Kidney tubule cell (primary cell): ENCODE measurements at places on chromosomes 11 and 22.

DNA sequence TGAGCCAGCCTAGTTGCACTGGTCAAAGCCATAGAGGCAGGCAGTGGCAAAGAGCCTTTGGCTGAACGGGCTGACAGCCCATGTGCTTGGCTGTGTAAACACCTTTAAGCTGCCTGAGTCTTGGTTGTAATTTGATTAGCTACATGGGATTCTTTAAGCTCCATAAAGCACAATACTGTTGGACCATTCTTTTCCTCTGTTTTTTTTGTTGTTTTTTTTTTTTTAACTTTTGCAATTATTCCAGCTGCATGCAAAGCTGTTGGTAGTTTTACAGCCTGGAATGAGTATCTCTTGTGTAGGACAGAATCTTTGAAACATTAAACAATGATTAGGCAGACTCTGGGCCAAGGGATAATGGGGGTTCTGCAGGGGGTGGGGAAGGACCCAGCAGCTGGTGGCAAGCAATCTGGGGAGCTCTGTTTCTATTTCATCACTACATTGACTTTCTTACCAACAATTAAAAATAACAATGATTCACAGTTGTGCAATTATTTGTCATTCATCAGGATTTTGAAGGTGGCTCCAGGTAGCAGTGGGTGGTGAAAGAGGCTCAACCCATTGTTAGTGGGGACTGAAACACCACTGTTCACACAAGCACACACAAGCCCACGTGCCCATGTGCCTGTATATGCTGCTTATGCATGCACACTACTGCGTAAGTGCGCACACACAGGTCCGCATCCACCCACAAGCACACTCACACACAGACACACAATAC is 69.5 kb upstream of the CSNK2A3 start:
- peak; percentile 20 for DNase-seq

DNA sequence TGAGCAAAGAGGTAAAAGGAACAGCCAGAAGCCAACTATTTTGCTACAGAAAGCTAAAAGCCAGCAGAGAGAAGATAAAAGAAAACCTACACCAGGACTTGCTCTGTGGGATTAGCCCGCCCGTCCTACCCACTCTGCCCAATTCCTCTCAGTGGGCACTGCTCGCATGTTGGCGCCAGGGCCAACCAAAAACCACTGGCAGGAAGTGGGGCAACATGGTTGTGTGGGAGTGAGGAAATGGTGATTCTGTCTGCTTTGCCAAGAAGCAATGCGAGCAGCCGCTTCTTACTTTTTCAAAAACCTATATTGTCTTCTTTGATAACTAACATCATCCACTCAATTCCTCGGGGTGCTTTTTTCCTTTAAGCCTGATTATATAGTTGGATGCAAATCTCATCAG is 14.2 kb upstream of the APOA1 start:
- no peak for DNase-seq

DNA sequence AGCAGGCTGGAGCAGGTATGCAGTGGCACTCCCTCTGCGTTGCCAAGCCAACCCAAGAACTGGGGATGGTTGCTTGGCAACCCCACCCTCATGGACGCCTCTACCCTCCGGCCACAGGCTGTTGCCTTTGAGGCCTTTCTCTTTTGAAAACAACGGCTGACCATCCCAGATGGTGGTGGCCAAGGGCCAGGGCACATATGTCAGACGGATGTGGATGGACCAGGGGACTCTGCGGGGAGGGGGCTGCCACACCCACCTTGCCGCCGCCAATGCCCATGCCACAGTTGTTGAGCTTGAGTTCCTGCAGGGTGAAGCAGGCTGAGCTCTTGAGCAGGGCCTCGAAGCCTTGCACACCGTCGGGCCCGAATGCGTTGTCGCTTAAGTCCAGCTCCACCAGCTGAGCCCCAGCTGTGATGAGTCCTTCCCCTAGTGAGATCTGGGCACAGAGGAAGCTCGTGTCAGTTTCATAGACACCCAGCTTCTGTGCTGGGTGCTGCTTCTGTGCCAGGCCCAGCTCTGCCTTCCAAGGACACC is 21.5 kb downstream of the RANGAP1 start:
- DNase-seq = no peak

DNA sequence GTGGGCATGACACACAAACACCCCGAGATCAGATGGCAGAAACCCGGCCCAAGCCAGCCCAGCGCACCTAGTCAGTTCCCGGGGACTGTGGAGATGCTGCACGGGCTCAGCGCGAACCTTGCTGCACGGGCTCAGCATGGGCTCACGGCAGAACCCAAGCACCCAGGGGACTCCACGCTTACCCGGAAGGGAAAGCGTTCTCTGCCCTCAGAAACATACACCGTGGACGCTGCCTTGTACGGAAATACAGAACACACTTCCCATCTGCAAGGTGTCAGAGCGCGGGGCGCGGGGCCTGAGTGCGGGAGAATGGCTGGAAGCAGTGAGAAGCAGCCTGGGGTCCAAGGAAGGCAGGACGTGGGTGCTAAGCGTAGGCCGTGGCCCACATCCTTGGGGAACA is 319.9 kb downstream of the NTM start:
- no peak for DNase-seq

DNA sequence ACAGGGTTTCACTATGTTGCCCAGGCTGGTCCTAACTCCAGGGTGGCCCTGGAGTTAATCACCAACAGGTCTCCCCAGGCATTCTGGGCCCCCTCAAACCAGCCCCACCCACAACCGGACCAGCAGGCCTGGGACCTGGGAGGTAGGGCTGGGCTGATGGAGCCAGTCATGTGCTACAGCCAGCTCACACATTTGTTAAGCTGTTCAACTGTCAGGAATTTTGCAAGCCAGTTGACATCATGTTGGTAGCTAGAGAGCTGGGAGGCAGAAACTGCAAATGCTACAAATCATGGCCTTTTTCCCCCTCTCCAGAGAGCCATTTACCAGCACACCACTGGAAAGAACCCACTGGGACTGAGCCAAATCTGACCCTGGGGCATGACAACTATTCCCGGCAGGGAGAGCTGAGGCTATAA is 6.8 kb downstream of the ARHGAP1 start:
- peak; percentile 90 for DNase-seq

DNA sequence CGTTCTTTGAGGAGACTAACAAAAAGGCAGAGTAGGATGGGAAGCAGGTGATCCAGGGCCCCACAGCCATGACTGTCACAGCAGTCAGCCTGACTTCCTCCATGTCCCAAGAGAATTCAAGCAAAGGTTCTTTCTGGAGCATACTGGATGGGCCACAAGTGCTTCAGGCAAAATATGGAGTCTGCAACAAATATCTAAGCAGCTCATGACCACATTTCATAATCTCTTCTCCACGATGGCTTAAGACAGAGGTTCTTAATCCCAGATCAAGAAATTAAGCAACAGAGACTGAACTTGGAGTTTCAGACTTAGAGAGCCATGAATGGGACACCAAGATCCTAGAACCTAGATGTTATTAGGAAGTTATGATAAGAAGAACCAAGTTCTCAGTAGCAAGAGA is 31.6 kb downstream of the GUCY1A2 start:
- DNase-seq = no peak

DNA sequence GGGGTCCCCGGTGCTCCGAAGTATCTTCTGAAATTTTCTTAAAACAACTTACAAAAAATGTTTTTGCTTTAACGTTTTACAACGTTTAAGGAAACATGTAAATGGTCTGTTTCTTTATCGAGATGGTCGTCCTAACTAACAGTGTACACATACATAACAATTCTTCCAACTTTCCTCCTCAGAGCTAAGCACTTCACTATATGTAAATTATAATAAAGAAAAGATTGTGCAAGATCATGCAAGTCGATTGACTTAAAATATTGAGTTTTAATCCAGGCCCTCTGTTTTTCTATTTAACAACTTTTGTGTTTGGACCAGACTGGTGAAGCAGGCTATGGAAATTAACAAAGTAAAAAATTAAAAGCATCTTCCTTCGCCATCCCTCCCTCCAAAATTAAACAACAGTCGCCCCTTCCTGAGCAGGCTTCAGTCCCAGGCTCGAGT is 4.9 kb downstream of the ALX4 start:
- no peak for DNase-seq

DNA sequence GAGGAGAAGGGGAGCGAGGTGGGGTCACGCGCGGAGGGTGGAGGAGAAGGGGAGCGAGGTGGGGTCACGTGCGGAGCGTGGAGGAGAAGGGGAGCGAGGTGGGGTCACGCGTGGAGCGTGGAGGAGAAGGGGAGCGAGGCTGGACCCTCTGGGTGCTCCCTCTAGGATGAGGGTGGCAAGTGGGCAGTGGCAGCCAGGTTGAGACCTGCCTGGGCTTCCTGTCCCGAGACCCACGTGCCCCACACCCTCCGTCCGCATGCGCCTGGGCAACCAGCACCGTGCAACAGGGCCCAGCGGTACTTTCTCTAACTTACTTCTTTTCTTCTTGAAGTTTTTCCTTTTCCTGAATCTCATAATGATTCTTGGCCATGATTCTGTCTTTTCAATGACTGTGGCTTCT is 11.1 kb downstream of the MRPL21 start:
- DNase-seq = no peak

- peak; percentile 51 for DNase-seq
These were observed 13.1 kb upstream of the LYVE1 start for GRCh38 chr11:10581481-10582019.

DNA sequence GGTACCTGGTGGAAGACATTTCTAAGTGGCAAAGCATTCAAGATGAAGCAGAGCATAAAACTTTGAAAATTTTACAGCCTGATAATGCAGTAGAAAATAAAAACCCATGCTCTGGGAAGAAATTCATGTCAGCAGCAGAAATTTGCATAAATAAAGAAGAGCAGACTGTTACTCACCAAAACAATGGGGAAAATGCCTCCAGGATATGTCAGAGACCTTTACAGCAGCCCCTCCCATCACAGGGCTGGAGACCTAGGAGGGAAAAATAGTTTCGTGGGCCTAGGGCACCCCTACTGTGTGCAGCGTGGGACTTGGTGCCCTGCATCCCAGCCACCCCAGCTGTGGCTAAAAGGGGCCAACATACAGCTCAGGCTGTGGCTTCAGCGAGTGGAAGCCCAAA is 5.4 kb upstream of the DKK3 start:
- no peak for DNase-seq
